ENCODE measurements at places on chromosomes 3 and 15.

- no peak for DNase-seq
Measured at GRCh38 chr3:127816783-127817405, 5.4 kb downstream of the MGLL start.

DNA sequence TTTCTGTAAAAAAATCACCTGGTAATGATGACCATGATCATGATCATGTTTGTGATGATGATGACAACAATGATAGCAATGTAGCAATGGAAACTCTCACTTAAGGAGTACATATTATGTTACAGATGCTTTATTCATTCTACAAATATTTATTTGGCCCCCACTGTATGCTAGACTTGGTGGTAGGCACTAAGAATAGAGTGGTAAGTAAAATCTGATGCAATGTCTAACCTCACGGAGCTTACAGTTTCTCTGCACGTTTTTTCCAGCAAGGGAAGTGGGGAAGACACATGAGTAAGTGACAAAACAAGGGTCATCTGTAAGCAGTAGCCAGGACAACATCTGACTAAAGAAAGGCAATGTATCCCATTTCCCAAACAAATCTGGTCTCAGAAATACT is 199.4 kb upstream of the MRPL3 start:
- DNase-seq: no peak

DNA sequence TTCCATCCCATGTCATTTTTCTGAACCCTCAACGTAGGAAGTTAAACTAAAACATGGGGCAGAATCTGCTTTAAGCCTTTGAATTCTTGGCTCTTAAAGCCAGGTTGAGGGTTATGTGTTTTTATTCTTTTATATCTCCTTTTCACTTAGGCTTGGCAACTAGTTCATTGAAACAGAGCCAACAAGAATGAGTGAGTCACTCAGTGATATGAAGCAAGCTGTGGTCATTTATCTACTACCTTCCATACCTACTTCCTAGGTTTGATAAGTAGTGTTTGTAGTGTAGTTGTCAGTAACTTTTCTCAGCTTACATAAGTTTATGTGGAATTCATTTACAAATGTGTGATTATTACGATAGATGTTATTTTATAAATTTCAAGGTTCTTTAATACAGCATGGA is 67.4 kb downstream of the SNRPN start:
- DNase-seq: no peak

- DNase-seq: no peak
Measured at GRCh38 chr15:98965597-98965996, 42.0 kb downstream of the PGPEP1L start.

GRCh38 chr3:22007368-22007767 is 256.4 kb upstream of the ZNF385D start:
- no peak for DNase-seq

All from NCI-H526 treated with DMSO at 0.1 percent for 48 hours (cell line).